ENCODE measurements at places on chromosomes 7 and 10. TPM values are rescaled to one million over a fixed set of nuclear protein-coding genes. Genes with fewer than 3 reads are reported as not detected.

DNA sequence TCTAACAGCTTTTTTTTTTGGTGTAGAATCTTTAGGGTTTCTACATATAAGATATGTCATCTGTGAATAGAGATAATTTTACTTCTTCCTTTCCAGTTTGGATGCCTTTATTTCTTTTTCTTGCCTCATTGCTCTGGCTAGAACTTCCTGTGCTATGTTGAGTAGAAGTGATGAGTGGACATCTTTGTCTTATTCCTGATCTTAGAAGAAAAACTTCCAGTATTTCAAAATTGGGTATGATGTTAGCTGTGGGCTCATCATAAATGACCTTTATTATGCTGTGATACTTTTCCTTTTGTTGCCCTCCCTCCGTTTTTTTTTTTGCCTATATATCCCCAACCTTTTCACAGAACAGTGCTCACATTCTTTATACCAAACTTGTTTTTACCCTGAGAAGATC is 8.8 kb downstream of the AGK start:
- no peak overlapping the region for H3K27ac ChIP-seq
- DNase-seq = no peak
- no peaks in the 10 kb centered on the region for H3K27me3 ChIP-seq
- peaks cover 11% of the 10 kb centered on the region for H3K36me3 ChIP-seq

Gene DPP6
- not detected for total RNA-seq

DNA sequence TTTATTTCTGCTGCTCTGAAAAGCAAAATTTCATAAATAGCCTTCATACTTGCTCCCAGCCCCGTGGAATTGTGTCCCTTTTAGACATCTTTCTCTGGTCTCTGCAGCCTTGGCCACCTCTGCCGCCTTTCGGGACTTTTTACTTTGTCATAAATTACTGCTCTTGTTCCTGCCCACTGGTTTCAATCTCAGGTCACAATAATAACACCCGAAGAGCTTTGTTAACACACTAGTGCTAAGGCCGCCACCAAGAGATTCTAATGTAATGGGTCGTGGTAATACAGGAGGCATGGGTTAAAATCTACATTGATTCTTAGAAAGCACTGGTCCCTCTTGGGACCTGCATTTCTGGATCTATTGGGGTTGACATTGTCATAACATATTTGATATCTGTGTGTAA is 276.0 kb upstream of the VWC2 start:
- H3K27ac ChIP-seq = no peak overlapping the region
- no peaks in the 10 kb centered on the region for H3K36me3 ChIP-seq
- no peaks in the 10 kb centered on the region for H3K27me3 ChIP-seq
- DNase-seq = no peak

GRCh38 chr10:6400331-6400730 is 179.7 kb downstream of the PRKCQ start:
- no peaks in the 10 kb centered on the region for H3K36me3 ChIP-seq
- peaks cover 14% of the 10 kb centered on the region for H3K4me1 ChIP-seq
- H3K27ac ChIP-seq = no peak overlapping the region
- DNase-seq = no peak
- H3K4me3 ChIP-seq = no peak overlapping the region

Gene CPA4
- 16.7 TPM for total RNA-seq

- no peaks in the 10 kb centered on the region for H3K27me3 ChIP-seq
- H3K27ac ChIP-seq = peak overlapping the region; percentile 89
- H3K36me3 ChIP-seq = no peaks in the 10 kb centered on the region
- peaks cover 8% of the 10 kb centered on the region for H3K4me1 ChIP-seq
- peak overlapping the region; percentile 54 for H3K4me3 ChIP-seq
Observed at GRCh38 chr7:36128448-36129047, 24.5 kb upstream of the EEPD1 start.

Gene PVRIG
- not detected for total RNA-seq

GRCh38 chr10:109202111-109202510 is 721.2 kb downstream of the XPNPEP1 start:
- no peak for DNase-seq
- H3K36me3 ChIP-seq = no peaks in the 10 kb centered on the region
- no peaks in the 10 kb centered on the region for H3K27me3 ChIP-seq
- H3K27ac ChIP-seq = no peak overlapping the region
- H3K4me1 ChIP-seq = peaks cover 42% of the 10 kb centered on the region
- no peak overlapping the region for H3K4me3 ChIP-seq

GRCh38 chr7:158470336-158470735 is 117.3 kb downstream of the PTPRN2 start:
- H3K4me3 ChIP-seq = no peak overlapping the region
- DNase-seq = no peak
- no peaks in the 10 kb centered on the region for H3K27me3 ChIP-seq
- no peak overlapping the region for H3K27ac ChIP-seq
- no peaks in the 10 kb centered on the region for H3K4me1 ChIP-seq

DNA sequence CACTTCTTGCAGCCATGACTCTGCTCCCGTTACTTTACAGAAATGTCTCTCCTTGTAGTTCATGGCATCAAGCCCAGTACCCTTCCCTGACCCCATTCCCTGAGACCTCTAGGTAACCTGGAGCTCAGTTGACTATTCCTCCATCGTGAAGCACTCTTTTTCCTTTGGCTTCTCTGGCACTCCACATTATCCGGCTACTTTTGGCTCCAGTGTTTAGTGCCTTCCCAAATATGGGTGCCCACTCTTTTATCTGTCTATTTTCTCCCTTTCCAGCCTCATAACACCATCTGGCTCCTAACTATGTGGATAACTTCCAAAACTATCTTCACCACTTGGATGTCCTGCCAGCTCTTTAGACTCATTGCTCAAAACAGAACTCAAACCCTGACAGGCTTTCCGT is 744.7 kb upstream of the GALNT17 start:
- H3K27ac ChIP-seq = no peak overlapping the region
- H3K4me3 ChIP-seq = no peak overlapping the region
- H3K27me3 ChIP-seq = no peaks in the 10 kb centered on the region
- no peaks in the 10 kb centered on the region for H3K36me3 ChIP-seq
- DNase-seq = no peak
- peaks cover 23% of the 10 kb centered on the region for H3K4me1 ChIP-seq

DNA sequence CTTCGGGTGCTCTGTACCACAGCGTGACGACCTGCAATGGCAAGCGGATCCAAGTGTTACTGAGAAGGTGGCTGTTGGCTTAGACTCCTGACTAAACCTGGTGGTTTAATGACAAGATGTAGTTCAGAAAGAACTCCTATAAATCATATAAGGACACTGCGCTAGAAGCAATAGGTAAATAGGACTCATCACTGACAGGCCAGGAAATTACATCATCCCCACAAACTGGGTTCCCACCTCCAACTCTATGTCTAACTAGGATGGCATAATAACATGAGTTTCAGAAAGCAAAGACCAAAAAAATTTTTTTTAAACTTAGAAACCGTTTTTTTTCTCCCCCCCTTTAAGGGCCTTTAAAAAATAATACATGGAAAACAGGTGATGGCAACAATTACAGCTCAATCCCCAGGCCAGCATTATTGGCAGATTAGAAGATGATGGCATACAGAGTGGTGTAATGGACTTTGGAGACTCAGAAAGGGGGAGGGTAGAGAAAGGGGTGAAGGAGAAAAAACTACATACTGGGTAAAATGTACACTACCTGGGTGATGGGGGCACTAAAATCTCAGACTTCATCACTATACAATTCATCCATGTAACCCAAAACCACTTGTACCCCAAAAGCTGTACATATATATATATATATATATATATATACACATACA is 81.4 kb upstream of the FAM133B start:
- H3K4me1 ChIP-seq = peaks cover 30% of the 10 kb centered on the region
- no peaks in the 10 kb centered on the region for H3K27me3 ChIP-seq
- H3K4me3 ChIP-seq = no peak overlapping the region
- H3K36me3 ChIP-seq = peaks cover 12% of the 10 kb centered on the region

- H3K4me3 ChIP-seq = peak overlapping the region; percentile 82
- H3K4me1 ChIP-seq = peaks cover 28% of the 10 kb centered on the region
- peak; percentile 33 for DNase-seq
- peak overlapping the region; percentile 97 for H3K27ac ChIP-seq
Observed at GRCh38 chr7:128456255-128456725, 612 bp downstream of the HILPDA start.

- no peaks in the 10 kb centered on the region for H3K27me3 ChIP-seq
- DNase-seq = no peak
- no peak overlapping the region for H3K4me3 ChIP-seq
- H3K4me1 ChIP-seq = no peaks in the 10 kb centered on the region
Observed at GRCh38 chr10:86048973-86049372, 317.6 kb downstream of the GRID1 start.

Gene ADCY1
- total RNA-seq = not detected

DNA sequence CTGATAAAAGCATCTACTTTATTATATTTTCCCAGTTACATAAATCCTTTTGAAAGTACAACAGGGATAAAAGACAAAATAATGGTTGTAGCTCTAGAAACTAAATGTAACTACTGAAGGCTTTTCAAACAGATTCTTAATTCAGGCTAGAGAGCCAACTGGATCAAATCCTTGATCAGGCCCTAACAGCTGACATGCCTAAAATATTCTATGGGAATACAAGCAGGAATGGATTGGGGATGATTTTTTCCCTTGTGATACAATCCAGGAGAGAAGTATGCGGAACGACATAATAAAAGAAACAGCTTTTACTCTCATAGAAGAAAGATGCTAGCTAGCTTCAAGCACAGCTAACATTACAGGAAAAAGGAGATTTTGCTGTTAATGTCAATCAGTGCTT is 49.0 kb downstream of the NT5C2 start:
- no peak overlapping the region for H3K4me3 ChIP-seq
- H3K4me1 ChIP-seq = peaks cover 34% of the 10 kb centered on the region
- H3K36me3 ChIP-seq = peaks cover 18% of the 10 kb centered on the region
- H3K27me3 ChIP-seq = no peaks in the 10 kb centered on the region

DNA sequence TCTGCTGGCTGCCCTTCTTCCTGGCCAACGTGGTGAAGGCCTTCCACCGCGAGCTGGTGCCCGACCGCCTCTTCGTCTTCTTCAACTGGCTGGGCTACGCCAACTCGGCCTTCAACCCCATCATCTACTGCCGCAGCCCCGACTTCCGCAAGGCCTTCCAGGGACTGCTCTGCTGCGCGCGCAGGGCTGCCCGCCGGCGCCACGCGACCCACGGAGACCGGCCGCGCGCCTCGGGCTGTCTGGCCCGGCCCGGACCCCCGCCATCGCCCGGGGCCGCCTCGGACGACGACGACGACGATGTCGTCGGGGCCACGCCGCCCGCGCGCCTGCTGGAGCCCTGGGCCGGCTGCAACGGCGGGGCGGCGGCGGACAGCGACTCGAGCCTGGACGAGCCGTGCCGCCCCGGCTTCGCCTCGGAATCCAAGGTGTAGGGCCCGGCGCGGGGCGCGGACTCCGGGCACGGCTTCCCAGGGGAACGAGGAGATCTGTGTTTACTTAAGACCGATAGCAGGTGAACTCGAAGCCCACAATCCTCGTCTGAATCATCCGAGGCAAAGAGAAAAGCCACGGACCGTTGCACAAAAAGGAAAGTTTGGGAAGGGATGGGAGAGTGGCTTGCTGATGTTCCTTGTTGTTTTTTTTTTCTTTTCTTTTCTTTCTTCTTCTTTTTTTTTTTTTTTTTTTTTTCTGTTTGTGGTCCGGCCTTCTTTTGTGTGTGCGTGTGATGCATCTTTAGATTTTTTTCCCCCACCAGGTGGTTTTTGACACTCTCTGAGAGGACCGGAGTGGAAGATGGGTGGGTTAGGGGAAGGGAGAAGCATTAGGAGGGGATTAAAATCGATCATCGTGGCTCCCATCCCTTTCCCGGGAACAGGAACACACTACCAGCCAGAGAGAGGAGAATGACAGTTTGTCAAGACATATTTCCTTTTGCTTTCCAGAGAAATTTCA is 1.7 kb downstream of the ADRB1 start:
- peak; percentile 52 for DNase-seq
- H3K36me3 ChIP-seq = no peaks in the 10 kb centered on the region
- H3K4me3 ChIP-seq = peak overlapping the region; percentile 37
- H3K27me3 ChIP-seq = peaks cover 65% of the 10 kb centered on the region
- H3K4me1 ChIP-seq = no peaks in the 10 kb centered on the region

DNA sequence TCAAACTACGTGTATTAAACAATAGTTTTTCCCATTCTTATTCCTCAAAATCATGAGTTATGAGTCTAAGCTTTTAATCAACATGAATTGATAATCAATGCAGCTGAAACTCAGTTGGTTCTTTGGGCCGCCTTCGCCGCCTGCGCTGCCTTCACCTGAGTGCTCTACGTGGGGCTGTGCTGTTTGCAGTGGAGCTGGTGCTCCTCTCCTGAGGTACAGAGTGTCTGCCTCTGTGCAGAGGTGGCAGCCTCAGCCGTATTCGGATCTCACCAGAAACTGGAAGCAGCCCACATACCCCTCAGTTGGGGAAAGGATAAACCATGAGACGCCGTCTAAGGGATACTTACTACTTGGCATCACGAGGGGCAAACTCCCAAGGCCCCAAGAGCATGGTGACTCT is 15.5 kb downstream of the NOM1 start:
- no peak for DNase-seq
- no peaks in the 10 kb centered on the region for H3K4me1 ChIP-seq
- H3K4me3 ChIP-seq = no peak overlapping the region
- H3K36me3 ChIP-seq = peaks cover 51% of the 10 kb centered on the region

DNA sequence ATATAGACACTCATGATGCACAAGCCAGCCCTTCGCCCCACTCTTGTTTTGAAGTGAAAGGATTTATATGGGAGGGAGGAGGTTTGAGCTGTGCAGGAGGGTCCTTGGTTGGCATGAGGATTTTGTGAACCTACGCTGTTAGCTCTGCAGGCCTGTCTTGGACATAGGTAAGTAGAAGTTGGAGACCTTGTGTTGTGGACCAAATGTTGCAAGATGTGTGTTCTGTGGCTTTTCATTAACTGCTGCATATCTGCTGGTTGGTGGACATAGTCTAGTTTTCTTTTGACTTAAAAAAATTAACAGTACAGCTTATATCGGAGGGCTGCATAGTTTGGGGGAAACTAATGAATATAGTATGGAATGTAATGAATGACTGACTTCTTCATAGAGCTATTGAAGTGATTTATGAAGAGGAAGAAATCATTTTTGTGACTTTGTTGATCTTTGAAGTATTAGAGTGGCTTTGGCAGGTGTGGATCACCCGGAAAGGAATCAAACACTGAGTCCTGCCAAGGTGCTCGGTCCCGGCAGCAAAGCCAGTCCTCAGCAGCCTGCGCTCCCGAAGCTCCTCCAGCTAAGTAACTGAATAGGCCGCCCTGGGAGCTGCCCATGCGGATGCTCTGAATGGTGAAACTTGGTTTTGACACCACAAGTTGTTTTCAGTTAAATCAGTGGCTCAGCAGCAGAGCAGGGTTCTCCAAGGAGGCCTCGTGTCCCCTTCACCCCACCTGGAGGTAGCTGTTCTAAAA is 3.2 kb downstream of the MGMT start:
- no peak overlapping the region for H3K4me3 ChIP-seq
- H3K36me3 ChIP-seq = no peaks in the 10 kb centered on the region
- no peaks in the 10 kb centered on the region for H3K27me3 ChIP-seq
- no peak overlapping the region for H3K27ac ChIP-seq
- H3K4me1 ChIP-seq = 0 out of 2 replicates have a peak, but pooled peaks cover 5% of the 10 kb centered on the region

DNA sequence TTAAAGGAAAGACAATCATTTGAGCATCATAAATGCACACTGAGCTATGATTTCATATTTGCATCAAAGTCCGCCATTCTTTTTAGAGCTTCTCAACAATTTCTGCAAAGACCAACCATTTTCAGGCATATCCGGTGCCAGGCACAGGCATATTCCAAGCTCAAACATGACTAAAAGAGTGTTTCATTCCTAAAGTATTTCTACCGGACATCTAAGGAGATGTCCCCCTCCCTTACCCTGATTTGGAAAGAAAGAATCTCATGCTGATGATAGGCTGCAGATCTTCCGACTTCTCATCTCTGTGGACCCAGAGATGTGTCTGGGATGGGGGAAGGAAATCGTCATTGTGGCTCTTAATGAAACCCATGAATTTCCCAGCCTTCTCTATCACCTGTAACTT is 600.5 kb upstream of the MGMT start:
- no peaks in the 10 kb centered on the region for H3K36me3 ChIP-seq
- H3K27me3 ChIP-seq = no peaks in the 10 kb centered on the region
- no peak overlapping the region for H3K27ac ChIP-seq
- H3K4me1 ChIP-seq = no peaks in the 10 kb centered on the region
- no peak overlapping the region for H3K4me3 ChIP-seq
- DNase-seq = no peak

Gene METTL27
- total RNA-seq = 3.5 TPM

Gene HYCC1
- total RNA-seq = 59.2 TPM

Gene PARP12
- total RNA-seq = 11.0 TPM

Data from GM23248 (cell line).